ENCODE measurements at places on chromosomes 16 and 17. TPM values are rescaled to one million over a fixed set of nuclear protein-coding genes. Genes with fewer than 3 reads are reported as not detected.

GRAP gene
- 4.5 TPM for total RNA-seq

ZFHX3 gene
- total RNA-seq, result 19.4 TPM

SRCIN1 gene
- total RNA-seq, result 2.7 TPM

ZNF286A gene
- 50.4 TPM for total RNA-seq

TBC1D3E gene
- total RNA-seq, result 0.26 TPM

TMEM231 gene
- total RNA-seq, result 14.7 TPM

SYT17 gene
- total RNA-seq, result 6.5 TPM

CBFB gene
- total RNA-seq, result 62.5 TPM

SMTNL2 gene
- total RNA-seq, result 8.0 TPM

RAP1GAP2 gene
- 3.9 TPM for total RNA-seq

CMTM2 gene
- not detected for total RNA-seq

CA7 gene
- not detected for total RNA-seq

KCNAB3 gene
- 2.3 TPM for total RNA-seq

HOXB7 gene
- total RNA-seq, result 2.5 TPM

MFAP4 gene
- total RNA-seq, result 123 TPM

ZSCAN10 gene
- total RNA-seq, result not detected

SLC9A5 gene
- 0.32 TPM for total RNA-seq

Measured in urinary bladder (tissue), 4 donors.